Subcutaneous preadipocyte (primary cell): ENCODE measurements at places on chromosomes 4 and X. TPM values are rescaled to one million over a fixed set of nuclear protein-coding genes. Genes with fewer than 3 reads are reported as not detected.

The ELK1 gene
- 23.9 and 31.5 TPM in 2 replicates for total RNA-seq

The CT45A5 gene
- total RNA-seq = not detected in 2 replicates

The LEF1 gene
- total RNA-seq = 0.37 and 1.2 TPM in 2 replicates

The STPG2 gene
- under 0.01 TPM in 1 of 2 replicates, not detected in the other for total RNA-seq

The NCBP2L gene
- total RNA-seq = not detected in 2 replicates

The PKD2 gene
- 41.9 and 45.0 TPM in 2 replicates for total RNA-seq

The WAS gene
- under 0.01 and 0.20 TPM in 2 replicates for total RNA-seq

The GAK gene
- 45.2 and 65.1 TPM in 2 replicates for total RNA-seq

The TEX28 gene
- not detected in 2 replicates for total RNA-seq

The GPM6B gene
- total RNA-seq = 8.6 and 40.8 TPM in 2 replicates

The HTN3 gene
- not detected in 2 replicates for total RNA-seq

The MAGEA2 gene
- total RNA-seq = not detected in 2 replicates

The CENPVL1 gene
- under 0.01 TPM in 1 of 2 replicates, not detected in the other for total RNA-seq

The IQCM gene
- not detected in 2 replicates for total RNA-seq

The ADGRG2 gene
- 11.9 and 14.0 TPM in 2 replicates for total RNA-seq

The NPY5R gene
- total RNA-seq = not detected in 2 replicates

The SPANXD gene
- not detected in 2 replicates for total RNA-seq

The MTNR1A gene
- under 0.01 TPM in 1 of 2 replicates, not detected in the other for total RNA-seq

The ARX gene
- total RNA-seq = not detected in 2 replicates

The ZFP92 gene
- total RNA-seq = under 0.01 TPM in 2 replicates

The ZNF41 gene
- 5.9 and 8.8 TPM in 2 replicates for total RNA-seq

The TREX2 gene
- total RNA-seq = 1.5 and 2.7 TPM in 2 replicates

The GLUD2 gene
- total RNA-seq = 2.5 and 3.7 TPM in 2 replicates
